Lung (tissue), 17 donors: ENCODE measurements at places on chromosomes 2 and 18.

- no peak overlapping the region for H3K4me3 ChIP-seq
- H3K27ac ChIP-seq: no peak overlapping the region
- H3K4me1 ChIP-seq: no peaks in the 10 kb centered on the region
- no peaks in the 10 kb centered on the region for H3K36me3 ChIP-seq
These were observed 103.7 kb downstream of the BIN1 start for GRCh38 chr2:127003070-127003800.

- no peak overlapping the region for H3K4me3 ChIP-seq
- no peak overlapping the region for H3K27ac ChIP-seq
- no peaks in the 10 kb centered on the region for H3K27me3 ChIP-seq
- no peaks in the 10 kb centered on the region for H3K4me1 ChIP-seq
- H3K36me3 ChIP-seq: no peaks in the 10 kb centered on the region
These were observed 691.1 kb upstream of the PIK3C3 start for GRCh38 chr18:41263956-41264355.

DNA sequence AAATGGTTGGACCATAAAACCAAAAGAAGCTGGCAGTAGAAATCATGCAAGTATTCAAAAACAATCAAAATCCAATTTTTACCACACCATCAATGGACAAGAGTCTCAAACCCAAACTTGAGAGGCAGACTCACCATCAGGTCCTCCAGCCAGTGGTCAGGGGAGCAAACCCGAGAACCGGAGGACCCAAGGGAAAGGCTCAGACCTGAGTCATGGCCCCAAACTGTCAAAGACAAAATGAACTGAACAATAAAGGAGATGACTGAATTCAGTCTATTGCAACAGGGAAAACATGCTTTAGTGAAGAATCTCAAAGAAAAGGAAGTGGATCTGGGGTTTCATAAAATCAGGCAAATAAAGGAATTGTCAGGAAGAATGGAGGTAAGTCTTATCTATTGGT lies 150.7 kb upstream of the MGAT5 start:
- no peak overlapping the region for H3K4me3 ChIP-seq
- H3K36me3 ChIP-seq: no peaks in the 10 kb centered on the region
- no peaks in the 10 kb centered on the region for H3K4me1 ChIP-seq
- no peak for DNase-seq

DNA sequence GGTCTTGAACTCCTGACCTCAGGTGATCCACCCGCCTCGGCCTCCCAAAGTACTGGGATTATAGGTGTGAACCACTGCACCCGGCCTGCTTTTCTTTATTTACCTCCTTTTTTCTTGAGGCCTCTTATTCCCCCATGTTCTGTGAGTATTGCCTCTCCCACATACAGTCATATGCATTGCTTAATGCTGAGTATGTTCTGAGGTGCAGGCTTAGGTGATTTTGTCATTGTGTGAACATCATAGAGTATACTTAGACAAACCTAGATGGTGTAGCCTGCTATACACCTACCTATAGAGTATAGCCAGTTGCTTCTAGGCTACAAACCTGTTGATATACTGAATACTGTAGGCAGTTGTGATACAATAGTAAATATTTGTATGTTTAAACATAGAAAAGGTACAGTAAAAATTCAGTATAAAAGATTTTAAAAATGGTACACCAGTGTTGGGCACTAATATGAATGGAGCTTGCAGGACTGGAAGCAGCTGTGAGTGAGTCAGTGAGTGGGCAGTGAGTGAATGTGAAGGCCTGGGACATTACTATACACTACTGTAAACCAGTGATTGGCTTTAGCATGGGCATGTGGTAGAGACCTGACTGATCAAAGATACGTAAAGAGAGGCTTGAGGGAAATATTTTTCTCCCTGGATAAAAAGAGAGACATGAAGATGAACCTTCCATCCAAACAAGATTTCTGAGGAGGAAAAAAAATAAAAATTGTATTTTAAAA lies 17.6 kb downstream of the SLC39A10 start:
- H3K4me1 ChIP-seq: no peaks in the 10 kb centered on the region
- H3K4me3 ChIP-seq: no peak overlapping the region
- H3K27me3 ChIP-seq: no peaks in the 10 kb centered on the region
- H3K27ac ChIP-seq: no peak overlapping the region
- H3K36me3 ChIP-seq: no peaks in the 10 kb centered on the region
- no peak for DNase-seq

- no peak overlapping the region for H3K27ac ChIP-seq
- H3K4me1 ChIP-seq: no peaks in the 10 kb centered on the region
- no peaks in the 10 kb centered on the region for H3K27me3 ChIP-seq
- H3K36me3 ChIP-seq: no peaks in the 10 kb centered on the region
- H3K4me3 ChIP-seq: no peak overlapping the region
These were observed 281.1 kb upstream of the POU3F3 start for GRCh38 chr2:104572834-104573233.
